ENCODE measurements at places on chromosomes 11 and 22.

DNA sequence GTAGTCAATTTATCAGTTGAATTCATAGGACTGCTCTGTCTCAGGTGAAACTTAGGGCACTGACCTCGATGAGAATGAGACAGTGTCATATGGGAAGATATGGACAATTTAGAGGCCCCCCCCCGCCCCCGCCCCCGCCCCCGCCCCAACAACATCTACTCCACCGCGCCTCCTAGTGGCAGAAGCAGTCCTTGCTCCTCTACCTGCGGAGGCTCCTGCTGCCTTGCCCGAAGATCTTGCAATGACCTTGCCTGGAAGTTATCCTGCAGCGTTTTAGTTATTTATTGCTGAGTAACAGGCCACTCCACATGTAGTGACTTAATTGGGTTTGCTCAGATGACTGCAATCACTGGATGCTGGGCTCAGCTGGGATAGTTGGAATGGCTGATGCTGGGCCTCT lies 15.2 kb downstream of the SERPINH1 start:
- DNase-seq = no peak

GRCh38 chr11:116970485-116971292 lies 127.5 kb downstream of the SIK3 start:
- no peak for DNase-seq

GRCh38 chr11:18379201-18379600 lies 15.2 kb upstream of the LDHA start:
- no peak for DNase-seq

GRCh38 chr11:74634537-74634936 lies 42.2 kb downstream of the POLD3 start:
- DNase-seq = no peak

- DNase-seq = no peak
Measured at GRCh38 chr11:131656179-131656838, 285.9 kb downstream of the NTM start.

- no peak for DNase-seq
Measured at GRCh38 chr22:47963660-47964059, 1201.2 kb downstream of the TBC1D22A start.

DNA sequence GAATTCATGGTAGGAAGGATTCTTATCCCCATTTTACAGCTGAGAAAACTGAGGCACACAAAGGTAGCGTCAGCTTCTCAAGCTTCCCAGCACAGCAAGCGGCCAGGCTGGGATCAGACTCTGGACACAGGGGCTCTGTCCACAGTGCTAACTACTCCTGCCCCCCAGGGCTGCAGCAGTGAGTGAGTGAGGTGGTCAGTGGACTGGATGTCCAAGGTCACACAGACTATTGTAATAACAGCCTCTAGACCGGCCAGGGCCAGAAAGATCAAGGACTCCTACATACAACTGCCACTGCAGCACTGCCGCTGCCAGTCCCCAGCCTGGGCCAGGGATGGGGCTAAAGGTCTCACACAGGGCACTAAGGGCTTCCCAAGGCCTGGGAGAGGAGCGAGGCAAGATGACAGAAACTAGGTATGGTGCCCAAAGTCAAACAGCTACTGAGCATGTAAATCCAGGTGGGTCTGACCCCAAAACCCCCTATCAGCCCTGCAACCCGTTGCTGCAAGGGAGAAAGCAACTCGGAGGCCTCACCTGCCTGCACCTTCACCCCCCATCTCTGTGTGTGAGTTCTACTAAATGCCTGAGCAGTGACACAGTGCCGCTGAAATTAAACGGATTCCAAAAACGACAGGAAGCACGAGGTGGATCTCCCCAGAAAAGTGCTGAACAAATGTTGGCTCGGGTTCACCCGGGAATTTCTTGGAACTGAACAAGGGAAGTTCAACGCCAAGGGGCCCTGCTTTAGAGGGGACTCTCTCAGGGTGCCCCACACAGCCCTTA lies 161.8 kb upstream of the GRK3 start:
- DNase-seq = no peak

- no peak for DNase-seq
Measured at GRCh38 chr11:35907648-35908431, 36.0 kb upstream of the LDLRAD3 start.
